ENCODE measurements at places on chromosomes 7 and 10. TPM values are rescaled to one million over a fixed set of nuclear protein-coding genes. Genes with fewer than 3 reads are reported as not detected.

GRCh38 chr10:5949009-5949759, 28.2 kb downstream of the IL15RA start:
- no peak for DNase-seq

GRCh38 chr7:92391071-92391470, 56.2 kb upstream of the GATAD1 start:
- DNase-seq = no peak

GPR85 gene
- total RNA-seq = 1.6 TPM

GRCh38 chr7:71442492-71443190, 310.7 kb downstream of the GALNT17 start:
- DNase-seq = no peak

GRCh38 chr7:34365611-34366010, 292.4 kb upstream of the NPSR1 start:
- no peak for DNase-seq

GPR37 gene
- 0.13 TPM for total RNA-seq

C10orf90 gene
- not detected for total RNA-seq

TAS2R3 gene
- total RNA-seq = 6.1 TPM

GRCh38 chr10:11755512-11756263, 13.5 kb downstream of the ECHDC3 start:
- no peak for DNase-seq

GRCh38 chr7:28784171-28784902, 173.8 kb downstream of the TRIL start:
- DNase-seq = no peak

GRCh38 chr10:5510281-5511072, 11.1 kb upstream of the CALML5 start:
- no peak for DNase-seq

HOXA1 gene
- total RNA-seq = 0.98 TPM

RARRES2 gene
- total RNA-seq = 261 TPM

IFIT1B gene
- 6.3 TPM for total RNA-seq

- DNase-seq = peak; percentile 49
These were observed 228.5 kb downstream of the TCERG1L start for GRCh38 chr10:131082991-131083481.

PTPRZ1 gene
- total RNA-seq = 8.8 TPM

COG5 gene
- 55.7 TPM for total RNA-seq

DNA sequence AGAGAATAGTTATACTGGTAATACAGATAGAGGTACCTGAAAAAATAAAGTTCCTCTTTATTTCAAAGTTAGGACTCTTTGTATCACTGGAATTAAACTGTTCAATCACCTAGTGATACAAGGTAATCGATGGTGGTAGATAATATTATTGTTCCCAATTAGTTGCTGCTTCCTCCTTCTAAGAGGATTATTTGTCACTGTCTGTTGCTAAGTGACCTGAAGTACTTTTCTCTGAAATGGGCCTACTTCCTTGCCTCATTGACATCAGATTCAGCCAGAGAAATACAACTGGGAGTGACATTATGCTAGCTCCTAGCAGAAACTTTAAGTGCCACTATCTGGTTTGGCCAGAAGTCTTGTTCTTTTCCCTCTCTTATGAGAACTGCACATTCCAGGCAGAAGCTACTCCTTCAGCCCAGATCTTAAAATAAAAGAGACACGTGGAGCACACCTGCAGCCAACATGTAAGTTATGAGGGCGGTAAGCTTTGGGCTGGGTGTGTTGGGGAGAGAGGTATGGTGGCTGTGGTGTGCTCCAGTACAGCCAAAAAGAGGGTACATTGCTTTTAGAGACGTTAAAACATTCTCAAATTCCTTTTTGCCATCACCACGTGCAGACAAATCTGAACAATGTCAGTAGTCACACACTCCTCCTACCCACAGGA, 54.8 kb downstream of the MINDY3 start:
- no peak for DNase-seq

GRCh38 chr7:117664047-117664446, 184.2 kb downstream of the CFTR start:
- DNase-seq = no peak

DNA sequence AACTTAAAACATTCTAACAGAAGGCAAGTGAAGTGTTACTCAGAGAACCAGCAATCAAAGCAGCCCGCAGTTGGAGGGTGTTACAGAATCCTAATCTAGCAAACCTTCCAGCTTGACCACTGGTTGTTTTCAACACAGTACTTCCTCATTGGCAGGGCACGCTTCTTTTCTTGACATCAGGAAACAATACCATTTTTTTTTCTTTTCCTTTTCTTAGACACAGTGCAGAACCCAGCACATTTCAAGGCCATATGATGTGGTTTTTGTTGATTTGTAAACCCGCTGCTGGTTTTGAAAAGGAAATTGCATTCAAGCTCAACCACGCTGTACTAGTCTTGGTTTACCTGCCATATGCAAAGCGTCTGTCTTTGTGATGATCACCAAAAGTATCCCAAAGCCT, 33.4 kb downstream of the RHOBTB1 start:
- DNase-seq = no peak

- no peak for DNase-seq
These were observed 6.5 kb downstream of the MDH2 start for GRCh38 chr7:76054123-76055120.

RBP4 gene
- total RNA-seq = 42.7 TPM

DNA sequence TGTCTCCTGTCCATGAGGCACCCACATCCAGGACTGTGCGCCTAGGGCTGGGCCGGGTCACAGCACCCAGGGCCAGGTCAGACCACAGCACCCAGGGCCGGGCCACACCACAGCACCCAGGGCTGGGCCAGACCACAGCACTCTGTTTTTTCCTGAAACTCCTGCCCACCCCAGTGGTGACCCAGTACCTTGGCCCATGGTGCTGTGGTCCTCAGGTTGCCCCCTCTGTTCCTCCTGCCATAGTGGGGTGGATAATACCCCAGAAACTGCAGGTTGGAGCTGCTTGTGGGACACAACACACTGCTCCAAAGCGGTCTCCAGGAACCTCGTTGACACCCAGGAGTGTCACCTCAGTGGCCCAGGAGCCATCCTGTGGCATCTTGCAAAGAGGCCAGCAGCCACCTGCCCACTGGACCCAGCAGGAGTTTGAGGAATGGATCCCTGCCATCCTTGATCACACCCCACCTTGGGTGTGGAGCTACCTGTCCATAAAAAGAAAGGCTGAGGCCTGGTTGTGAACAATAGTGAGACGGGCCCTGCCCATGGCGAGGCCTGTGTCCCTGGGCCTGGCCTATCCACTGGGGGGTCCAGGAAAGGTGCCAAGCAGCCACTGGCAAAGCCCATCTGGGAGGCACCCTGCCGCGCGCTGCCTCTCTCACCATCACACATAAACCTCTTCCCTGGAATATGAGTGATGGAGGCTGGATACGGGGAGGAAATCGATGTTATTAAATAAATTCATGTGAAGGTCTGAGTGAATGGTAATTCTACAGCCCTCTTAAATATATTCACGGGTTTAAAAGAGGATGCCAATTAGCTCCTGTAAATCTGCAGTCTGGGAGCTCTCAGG, 89.0 kb downstream of the NKX6-2 start:
- DNase-seq = peak; percentile 45

FEZF1 gene
- total RNA-seq = not detected

GRCh38 chr7:24713039-24713793, 44.0 kb downstream of the GSDME start:
- DNase-seq = no peak

CCDC172 gene
- not detected for total RNA-seq

- no peak for DNase-seq
These were observed 33.2 kb downstream of the STK32C start for GRCh38 chr10:132274581-132274980.

GRCh38 chr7:114255404-114255841, 159.2 kb upstream of the FOXP2 start:
- no peak for DNase-seq

DNA sequence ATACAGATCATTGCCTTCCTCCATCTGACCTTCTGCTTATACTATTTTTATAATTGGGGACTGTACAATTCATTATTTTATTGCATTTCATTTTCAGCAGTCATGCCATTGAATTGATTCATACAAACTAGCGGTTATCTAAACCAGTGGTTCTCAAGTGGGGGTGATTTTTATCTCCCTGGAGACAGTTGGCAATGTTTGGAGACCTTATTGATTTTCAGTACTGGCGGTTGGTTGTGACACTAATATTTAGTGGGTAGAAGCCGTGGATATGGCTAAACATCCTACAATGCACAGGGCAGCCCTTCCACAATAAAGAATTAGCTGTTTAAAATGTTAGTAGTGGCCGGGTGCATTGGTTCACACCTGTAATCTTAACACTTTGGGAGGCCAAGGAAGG, 765.9 kb downstream of the LRMDA start:
- no peak for DNase-seq

ABCB4 gene
- 3.3 TPM for total RNA-seq

DNA sequence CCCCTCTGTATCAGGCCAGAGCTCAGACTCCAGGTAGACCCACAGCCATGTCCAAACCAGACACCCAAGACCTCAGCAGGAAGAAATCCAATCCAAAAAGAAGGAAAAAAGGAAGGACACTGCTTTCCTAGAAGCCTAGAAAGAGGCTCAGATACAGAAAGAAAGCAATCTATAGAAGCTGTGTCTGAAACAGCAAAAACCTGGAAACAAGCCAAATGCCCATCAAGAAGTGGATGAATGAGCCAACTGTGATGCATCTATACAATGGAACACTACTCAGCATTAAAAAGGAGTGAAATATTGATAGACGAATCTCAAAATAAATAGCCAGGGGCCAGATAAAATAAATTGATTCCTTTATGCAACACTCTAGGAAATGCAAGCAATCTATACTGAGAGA, 31.6 kb downstream of the GRB10 start:
- no peak for DNase-seq

NKX1-2 gene
- not detected for total RNA-seq

- DNase-seq = no peak
These were observed 141.6 kb downstream of the PRKAG2 start for GRCh38 chr7:151735186-151735850.

- no peak for DNase-seq
These were observed 195.4 kb downstream of the SKIDA1 start for GRCh38 chr10:21329995-21330627.

DNA sequence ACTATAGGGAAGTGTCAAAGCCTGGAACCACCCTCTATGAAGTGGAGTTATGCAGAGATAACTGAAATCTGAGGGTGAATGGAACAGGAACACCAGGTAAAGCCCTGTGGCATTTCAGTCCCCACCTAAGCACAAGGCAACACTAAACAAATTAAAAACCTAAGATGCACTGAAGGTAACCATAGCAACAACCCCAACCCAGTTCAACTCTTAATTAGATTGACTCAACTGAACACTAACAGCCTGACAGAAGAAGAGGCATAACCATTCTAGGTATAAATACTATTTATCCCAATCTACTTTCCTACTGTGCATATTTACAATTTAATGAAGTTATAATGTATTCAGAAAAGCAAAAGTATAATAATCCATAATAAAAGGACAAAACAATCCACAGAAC, 9.2 kb upstream of the GIMAP5 start:
- no peak for DNase-seq

DNA sequence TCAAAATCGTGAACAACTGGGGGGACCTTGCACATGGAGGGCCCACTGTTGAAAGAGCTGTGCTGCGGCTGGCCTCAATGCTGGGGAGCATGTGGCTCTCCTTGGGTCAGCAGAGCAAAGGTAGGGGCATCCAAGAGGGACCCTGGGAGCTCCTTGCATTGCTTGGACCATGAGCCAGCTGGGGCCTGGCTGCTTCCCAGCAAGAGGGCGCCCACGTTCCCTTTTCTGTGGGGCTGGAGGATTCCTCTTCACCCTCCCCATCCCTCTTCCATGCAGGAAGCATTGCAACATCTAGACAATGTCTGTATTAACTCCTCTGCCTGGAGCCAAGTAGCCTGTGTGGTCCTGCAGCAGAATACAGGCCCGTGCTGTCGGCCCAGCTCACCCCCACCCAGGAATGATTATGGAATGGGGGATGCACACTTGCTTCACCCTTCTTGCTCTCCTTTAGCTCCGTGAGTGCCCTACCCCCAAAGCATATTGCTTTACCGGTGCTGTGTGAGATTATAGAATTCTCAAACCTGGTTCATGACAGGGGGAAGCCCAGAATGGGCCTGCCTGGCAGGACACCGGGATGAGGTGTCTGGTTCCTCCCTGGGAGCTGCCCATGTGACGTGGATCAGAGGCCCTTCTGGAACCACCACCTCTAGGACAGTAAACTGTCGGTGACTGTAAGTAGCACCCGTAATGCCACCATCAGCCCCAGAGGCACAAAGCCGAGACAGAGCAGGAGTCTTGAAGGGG, 61.9 kb downstream of the SYPL1 start:
- peak; percentile 77 for DNase-seq

GRCh38 chr10:124696446-124697392, 47.5 kb downstream of the FAM53B start:
- no peak for DNase-seq

PPP1R17 gene
- total RNA-seq = not detected

ZNF736 gene
- 22.1 TPM for total RNA-seq

GRCh38 chr10:7811000-7811399, 7.3 kb upstream of the TAF3 start:
- DNase-seq = no peak

DNA sequence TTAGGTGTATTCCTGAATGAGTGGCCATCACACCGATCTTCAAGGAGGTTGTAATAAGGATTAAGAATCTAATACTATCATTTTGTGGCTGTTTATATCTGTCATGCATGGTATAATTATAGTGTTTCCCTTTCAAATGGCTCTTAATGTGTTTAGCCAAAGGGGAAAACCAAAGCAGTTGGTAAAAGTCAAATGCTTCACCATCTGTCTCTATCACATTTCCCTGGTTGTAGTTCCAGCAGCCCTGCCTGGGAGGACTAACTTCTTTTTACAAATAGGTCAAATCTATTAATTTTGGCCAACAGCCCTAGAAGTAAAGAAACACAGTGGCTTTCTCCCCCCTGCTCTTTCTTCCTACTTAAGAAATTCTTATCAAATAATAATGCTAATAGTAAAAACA, 56.7 kb downstream of the ZNF365 start:
- DNase-seq = no peak

C10orf67 gene
- 1.2 TPM for total RNA-seq

GRCh38 chr10:124341768-124342135, 77.0 kb downstream of the OAT start:
- no peak for DNase-seq

DNA sequence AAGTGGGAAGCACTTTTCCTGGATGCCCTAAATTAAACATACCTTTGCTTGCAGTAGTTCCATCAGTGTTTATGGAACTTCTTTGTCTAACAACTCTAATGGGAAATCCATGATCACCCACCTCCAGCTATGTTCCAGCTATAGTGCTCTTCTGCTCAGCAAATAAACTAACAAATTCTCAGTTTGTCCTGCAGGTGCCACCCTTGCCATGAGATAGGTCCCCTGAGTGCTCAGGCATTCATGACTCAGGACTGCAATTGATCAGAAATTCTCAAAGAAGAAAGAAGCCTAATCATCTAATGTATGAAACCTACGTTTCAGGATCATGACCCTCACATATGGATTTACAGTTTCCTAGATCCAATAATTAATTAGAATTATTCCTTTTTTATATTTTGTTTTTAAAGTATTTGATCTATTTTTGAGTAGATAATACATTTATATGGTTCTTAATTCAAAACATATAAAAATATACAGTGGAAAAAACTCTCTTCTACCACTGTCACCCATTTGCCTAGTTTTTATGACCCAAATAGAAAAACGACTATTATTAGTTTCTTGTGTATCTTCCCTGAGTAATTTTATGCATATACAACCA, 48.7 kb upstream of the DYNC1I1 start:
- DNase-seq = no peak
